ENCODE measurements at places on chromosomes 1 and 21.

- no peak for DNase-seq
These were observed 14.8 kb upstream of the KIF21B start for GRCh38 chr1:201038186-201038876.

DNA sequence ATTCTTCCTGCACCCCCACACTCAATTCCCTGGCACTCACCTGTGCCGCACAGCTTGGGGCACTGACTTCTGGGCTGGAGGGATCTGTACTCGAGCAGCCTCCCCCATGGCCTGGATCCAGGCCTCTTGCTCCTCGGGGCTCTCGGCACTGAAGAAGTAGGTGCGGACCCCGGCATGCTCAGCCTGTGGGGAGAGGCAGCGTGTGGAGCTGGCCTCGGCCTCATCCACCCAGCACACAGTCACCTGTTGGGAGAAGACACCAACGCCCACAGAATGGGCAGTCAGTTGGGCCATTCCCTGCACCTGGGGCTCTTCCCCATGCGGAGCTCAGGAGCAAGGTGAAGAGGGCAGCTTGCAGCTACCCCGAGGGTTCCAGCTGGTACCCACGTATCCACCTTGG, 47.5 kb upstream of the GOLT1A start:
- DNase-seq = no peak

- DNase-seq = peak; percentile 83
These were observed 775 bp upstream of the AIM2 start for GRCh38 chr1:159077120-159077961.

- no peak for DNase-seq
These were observed 43.9 kb upstream of the POFUT2 start for GRCh38 chr21:45331531-45332147.

GRCh38 chr1:38071312-38072256, 25.0 kb upstream of the POU3F1 start:
- no peak for DNase-seq

- no peak for DNase-seq
These were observed 10.8 kb upstream of the SHISA4 start for GRCh38 chr1:201877877-201878401.

DNA sequence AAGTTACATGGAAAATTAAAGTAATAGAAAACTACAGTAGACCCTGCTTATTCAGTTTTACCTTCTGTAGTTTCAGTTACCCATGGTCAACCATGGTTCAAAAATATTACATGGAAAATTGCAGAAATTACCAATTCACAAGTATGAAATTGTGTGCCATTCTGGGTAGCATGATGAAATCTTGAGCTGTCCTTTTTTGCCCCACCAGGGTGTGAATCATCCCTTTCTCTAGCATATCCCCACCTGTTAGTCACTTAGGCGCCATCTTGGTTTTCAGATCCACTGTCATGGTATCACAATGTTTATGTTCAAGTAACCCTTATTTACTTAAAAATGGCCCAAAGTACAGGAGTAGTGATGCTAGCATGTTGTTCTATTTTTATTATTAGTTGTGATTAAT, 3.5 kb upstream of the LRIF1 start:
- DNase-seq = no peak

DNA sequence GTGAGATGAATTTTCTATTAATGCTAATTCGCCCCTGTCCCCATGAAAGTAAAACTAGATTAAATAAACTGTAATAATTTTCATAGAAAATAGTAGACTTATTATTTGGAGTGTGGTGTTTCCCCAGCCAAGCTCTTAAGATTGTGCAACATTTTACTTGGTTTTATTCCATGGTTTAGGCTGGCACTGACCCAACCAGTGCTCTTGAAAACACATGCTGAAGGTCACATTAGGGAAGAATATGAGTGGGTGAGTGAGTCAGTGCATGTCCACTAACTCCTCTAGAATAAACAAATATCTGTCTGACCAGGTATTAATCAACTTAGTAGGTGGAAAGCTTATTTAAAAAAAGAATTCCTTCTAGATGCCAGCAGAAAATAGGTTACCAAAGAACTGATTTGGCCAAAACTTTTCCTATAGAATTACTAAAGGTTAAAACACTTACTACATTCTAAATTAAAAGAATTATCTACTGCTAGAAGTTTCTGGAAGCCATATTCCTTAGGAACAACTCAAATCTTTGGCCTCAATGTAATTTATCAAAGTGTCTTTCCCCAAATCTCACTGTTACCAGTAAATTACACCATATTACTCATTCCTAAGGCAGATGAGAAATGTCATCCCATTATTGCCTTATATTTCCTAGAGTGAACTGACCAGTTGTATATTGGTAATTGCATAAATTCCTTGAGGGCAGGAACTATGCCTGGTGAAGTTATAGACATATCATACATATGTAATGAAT, 89.7 kb upstream of the RGS1 start:
- no peak for DNase-seq

DNA sequence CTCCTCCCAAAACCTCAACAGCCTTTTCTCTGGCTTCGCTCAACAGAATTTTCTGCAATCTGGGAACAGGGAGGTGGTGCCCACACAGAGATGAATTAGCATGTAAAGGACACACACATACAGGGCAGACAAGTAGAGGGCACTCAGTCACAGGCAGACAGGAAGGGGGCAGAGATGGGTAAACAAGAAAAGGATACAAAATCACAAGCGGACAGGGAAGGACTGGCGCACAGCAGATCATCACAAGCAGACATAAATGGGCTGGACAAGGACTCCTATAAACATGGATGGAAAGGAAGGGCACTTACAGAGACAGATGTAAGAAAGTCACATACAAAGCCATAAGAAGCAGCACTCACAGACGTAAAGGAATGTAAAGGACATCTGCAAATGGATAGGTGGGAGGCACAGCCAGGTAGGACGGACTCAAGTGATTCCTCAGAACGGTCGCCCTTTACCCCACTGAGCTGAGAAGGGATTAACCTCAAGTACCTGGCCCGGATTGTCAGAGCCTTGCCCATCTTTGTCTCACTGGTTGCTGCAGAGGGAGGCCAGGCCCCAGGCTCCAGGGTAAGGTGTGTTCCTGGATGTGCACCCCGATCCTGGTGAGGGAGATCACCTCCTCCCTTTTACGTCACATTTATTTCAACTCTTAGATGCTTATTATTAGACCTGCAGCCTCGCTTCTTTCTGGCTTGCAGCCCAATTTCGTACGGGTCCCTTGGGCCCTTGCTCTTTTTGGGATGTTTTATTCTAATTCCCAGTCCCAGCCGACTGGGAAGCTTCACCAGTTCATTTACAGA, 836 bp upstream of the PRCC start:
- no peak for DNase-seq

- DNase-seq = no peak
These were observed 892.5 kb downstream of the PLA2G4A start for GRCh38 chr1:187721216-187721615.

DNA sequence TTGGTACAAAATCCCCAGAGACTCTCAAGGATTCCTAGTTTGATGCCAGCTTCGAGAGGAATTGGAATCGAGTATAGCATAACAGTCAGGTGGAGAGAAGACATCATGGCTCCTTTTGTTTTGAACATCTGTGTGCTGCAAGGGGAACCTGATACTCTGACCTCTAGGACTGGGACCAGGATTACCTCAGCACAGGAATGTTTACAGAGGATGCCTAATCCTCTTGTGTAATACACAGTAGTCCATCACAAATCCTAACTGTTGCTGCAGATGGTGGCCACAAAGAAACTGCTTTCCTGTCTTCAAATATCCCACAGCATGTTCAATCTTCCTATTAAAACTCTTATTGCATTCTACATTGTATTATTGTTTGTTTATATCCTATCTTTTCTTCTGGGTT, 111.8 kb upstream of the PRMT6 start:
- no peak for DNase-seq

- no peak for DNase-seq
These were observed 981 bp upstream of the KIAA1614 start for GRCh38 chr1:180911640-180912191.

DNA sequence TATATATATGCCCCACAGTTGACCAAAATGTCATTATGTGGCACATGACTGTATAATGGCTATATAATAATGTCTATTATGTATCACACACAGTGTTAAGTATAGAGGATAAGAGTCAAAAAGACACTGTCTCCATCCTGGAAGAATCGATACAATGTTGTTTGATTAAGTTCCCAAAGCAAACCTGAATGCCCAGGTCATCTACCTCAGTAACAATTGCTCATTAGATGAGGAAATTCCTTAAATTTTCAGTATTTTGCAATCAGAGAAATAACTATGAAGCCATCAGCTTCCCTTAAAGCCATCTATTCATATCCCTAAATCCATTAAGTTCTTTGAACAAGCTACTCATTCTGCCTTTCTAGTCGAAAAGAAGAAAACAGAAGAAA, 10.0 kb downstream of the FOXJ3 start:
- DNase-seq = no peak

GRCh38 chr1:163072658-163073057, 3.5 kb downstream of the RGS4 start:
- DNase-seq = no peak

DNA sequence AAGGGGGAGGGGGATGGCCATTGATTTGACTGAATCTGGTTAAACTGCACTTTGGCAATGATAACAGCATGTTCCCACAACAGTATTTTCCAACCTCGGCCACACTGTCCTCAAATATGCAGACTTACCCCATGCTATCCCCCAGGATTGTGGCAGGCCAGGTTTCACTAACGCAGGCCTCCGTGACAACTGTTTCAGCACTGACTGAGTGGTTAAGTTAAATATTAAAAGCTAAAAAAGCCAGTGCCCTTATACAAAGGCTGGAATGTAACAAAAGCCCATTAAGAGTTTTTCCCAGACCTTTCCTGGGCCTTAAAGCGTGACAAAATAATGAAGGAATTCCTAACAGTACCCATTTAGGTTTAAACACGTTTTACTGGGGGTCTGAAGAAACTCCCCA, 202.9 kb downstream of the USP25 start:
- no peak for DNase-seq

DNA sequence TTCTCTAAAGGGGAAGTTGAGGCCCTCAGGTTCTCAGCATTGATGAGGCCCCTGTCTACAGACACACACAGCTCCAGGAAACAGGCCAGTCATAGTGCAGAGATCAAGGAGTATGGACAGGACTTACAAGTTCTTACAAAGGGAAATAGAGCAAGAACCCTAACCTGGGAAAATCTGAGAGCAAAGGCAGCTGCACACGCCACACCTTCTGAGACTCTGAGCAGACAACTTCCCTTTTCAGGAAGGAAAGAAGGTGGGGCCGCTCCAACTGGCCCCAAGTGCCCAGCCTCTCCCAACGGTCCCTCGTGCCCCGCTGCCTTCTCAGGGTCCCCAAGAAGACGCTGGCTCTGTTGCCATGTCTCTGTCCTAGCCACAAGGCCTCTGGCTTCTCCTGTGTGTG, 3.6 kb downstream of the NOC2L start:
- DNase-seq = no peak

- DNase-seq = no peak
These were observed 39.6 kb upstream of the DOCK7 start for GRCh38 chr1:62727656-62728407.

- no peak for DNase-seq
These were observed 172.8 kb upstream of the IRF2BP2 start for GRCh38 chr1:234782791-234783190.

DNA sequence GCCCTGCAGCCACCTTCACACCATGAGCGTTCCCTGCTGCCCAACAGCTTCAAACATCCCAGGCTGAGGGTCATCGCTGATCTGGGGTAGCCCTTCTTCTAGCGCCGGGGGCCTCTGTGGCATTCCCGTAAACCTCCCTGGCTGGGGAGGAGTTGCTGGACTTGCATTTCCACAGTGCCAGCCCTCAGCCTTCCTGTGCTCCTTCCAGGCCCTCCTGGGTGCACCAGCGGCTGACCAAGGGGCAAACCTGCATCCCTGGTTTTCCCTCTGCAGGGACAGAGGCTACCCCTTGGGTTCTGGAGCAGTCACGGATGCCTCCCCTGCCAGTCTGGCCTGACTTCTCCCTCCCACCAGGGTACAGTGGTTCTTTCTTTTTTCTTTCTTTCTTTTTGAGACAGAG, 218.7 kb upstream of the TMEM51 start:
- DNase-seq = no peak

- DNase-seq = no peak
These were observed 11.2 kb upstream of the ZNF124 start for GRCh38 chr1:247182994-247183393.

GRCh38 chr1:84006591-84006990, 7.7 kb upstream of the TTLL7 start:
- no peak for DNase-seq

- no peak for DNase-seq
These were observed 187.1 kb upstream of the CACNA1E start for GRCh38 chr1:181296180-181296579.

DNA sequence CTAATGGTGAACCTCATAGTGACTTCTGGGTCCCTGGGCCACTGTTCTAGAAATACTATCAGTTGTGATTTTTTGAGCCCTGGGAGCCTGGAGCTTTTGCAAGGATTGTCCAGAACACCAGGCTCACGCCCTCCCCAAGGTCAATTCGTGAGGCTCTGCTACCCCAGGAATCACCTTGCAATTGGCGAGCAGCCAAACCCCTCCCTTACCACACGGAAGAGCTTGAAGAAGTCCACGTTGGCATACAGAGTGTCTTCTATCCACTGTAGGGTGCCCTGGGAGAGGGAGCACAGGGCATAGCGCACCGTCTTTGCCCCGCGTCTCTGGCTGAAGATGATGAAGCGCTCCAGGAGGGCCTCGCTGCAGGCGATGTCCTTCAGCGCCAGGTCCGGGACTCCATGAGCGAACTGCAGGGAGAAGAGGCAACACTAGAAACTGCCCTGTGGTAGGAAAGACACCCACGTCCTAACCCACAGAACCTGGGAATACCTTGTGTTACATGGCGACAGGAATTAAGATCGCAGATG, 22.3 kb downstream of the ABCA4 start:
- no peak for DNase-seq

- no peak for DNase-seq
These were observed 644 bp upstream of the PBXIP1 start for GRCh38 chr1:154956544-154956941.

GRCh38 chr1:68516066-68516465, 19.2 kb upstream of the DEPDC1 start:
- no peak for DNase-seq

GRCh38 chr1:60141743-60142142, 68.2 kb upstream of the C1orf87 start:
- DNase-seq = no peak

Data from stimulated activated CD4-positive, alpha-beta T cell treated with anti-CD3 and anti-CD28 coated beads, TNF-alpha, amount 100 ng/mL, for 24 hours (primary cell).